ENCODE measurements at places on chromosomes 13 and 19.

- DNase-seq, result no peak
Observed at GRCh38 chr19:3442487-3443071, 37.7 kb downstream of the SMIM24 start.

DNA sequence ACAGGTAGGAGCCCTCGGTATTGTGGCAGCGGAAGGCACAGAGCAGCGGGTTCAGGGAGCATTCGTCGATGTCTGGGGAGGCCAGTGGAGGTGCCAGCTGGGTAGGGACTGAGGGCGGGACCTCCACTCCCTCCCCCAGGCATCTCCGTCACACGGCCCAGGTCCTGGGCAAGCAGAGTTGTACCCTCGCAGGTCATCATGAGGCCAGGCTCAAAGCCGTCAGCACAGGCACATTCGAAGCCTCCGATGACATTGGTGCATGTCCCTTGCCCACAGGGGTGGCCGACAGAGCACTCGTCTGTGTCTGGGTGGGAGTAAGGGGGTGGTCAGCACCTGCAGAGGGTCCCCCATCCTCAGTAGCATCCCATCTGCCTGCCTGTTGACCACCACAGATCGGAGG, 35.3 kb downstream of the CCL25 start:
- DNase-seq, result no peak

DNA sequence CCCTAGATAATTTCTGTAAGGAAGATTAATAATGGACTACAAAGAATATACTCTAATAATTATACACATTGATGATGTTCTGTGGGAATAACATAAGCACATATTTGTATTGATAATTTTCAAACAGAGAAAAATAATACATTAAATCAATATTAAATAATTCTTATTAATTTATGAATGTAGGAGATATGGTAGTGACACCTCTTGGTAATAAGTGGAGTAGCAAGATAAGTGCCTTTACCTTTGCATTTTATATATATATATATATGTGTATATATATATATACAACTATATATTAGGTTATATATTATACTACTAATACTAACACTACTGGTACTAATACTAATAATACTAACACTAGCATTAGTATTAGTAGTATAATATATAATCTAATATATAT, 905.8 kb downstream of the SLITRK1 start:
- no peak for DNase-seq

DNA sequence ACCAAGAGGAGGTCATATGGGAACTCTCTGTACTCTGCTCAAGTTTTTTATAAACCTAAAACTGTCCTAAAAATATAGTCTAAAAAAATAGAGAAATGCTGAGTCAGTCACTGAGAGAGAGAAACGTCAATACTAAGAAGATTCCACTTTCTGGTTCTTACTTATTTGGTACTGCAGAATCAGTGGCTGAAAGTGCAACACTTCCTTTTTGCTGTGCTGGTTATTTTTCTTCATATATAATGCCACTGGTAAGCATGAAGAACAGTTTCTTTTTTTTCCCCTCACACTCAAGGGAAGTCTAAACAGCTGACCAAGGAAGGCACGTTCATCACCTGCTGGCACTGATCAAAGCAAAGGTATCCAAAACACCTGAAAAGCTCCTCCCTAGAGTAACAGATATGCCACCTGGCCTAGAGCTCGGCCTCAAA, 44.3 kb upstream of the N4BP2L1 start:
- DNase-seq, result no peak

- no peak for DNase-seq
Observed at GRCh38 chr19:38684078-38684861, 36.8 kb downstream of the ACTN4 start.
